ENCODE measurements at places on chromosomes 12 and 14.

GRCh38 chr14:89165189-89166181, 251.5 kb downstream of the FOXN3 start:
- no peak for DNase-seq

GRCh38 chr12:108826807-108827721, 30.3 kb downstream of the SSH1 start:
- DNase-seq: no peak

DNA sequence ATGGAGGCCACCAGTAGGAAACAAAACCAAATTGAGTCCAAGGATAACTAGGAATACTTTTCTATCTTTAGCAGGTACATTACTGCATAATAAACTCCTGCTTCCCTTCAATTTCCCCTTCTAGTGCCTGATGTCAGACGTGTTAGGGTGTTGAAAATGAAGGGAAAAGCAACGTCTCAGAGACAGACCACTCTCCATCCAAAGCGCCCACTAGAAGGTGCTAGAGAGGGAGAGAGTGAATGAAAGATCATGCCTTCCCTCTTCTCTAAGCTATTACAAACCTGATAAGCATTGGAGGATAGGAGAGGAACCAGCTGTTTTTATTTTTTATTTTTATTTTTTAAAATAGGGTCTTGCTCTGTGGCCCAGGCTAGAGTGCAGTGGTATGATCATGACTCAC, 64.1 kb downstream of the ZNF641 start:
- DNase-seq: no peak

- DNase-seq: peak; percentile 61
Observed at GRCh38 chr12:8609061-8609570, 3.5 kb downstream of the AICDA start.

DNA sequence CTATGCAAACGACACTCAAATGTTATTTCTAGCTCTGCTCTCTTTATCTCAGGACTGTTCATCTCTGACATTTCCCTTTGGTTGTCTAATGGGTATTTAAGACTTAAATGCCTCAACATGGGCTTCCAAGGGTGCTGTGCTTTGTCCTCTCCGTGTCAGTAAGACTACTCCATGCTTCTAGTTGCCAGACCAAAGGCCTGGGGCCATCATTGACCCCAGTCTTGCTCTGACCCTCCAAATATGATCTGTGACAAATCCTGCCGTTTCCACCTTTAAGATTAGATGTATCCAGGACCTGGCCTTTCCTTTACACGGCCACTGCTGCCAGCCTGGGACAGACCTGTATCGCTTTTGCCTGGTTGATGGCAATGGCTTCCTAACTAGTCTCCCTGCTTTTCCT, 126.3 kb upstream of the DYRK2 start:
- no peak for DNase-seq

DNA sequence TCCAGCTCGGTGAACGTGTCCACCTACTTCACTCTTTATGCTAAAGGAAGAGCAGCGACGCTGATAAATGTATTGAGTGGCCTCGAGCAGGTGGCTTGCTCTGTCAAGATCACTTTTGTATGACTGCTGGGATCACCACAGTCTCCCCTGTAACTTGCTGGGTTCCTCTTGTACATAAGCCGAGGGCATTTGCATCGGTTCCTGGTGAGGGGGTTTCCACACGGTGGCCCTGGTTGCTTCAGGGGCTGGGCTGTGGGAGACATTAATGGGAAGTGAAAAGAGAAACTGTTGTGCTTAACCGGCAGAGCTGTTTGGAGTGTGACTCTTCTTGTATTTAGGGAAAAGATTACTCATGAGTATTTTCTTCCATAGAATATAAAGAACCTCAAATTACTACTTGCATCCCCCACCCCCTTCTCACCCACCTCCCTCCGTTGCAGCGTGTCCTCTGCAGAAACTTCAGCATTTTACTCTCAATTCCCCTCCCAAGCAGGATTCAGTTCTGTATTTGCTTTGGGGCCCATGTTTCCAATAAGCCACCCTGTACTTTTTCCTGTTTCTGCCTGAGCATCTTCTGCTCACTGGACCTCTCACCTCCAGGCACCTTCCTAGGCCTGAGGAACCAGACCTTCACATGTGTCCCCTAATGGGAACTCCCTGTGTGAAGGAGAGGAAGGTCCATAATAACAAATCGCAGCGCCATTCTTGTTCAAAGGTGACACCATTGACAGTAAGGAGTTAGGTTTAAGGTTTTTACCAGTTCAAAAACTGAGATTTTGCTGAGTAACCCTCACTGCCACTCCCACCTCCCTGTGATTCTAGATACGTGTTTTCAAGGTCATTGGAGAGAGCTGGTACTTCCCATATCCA, 187.0 kb downstream of the ETV6 start:
- no peak for DNase-seq
